ENCODE measurements at places on chromosomes 1 and 21.

GRCh38 chr1:75426688-75427087 is 184.2 kb downstream of the SLC44A5 start:
- no peak for DNase-seq

- DNase-seq, result no peak
Measured at GRCh38 chr1:50232336-50232735, 123.6 kb downstream of the ELAVL4 start.

DNA sequence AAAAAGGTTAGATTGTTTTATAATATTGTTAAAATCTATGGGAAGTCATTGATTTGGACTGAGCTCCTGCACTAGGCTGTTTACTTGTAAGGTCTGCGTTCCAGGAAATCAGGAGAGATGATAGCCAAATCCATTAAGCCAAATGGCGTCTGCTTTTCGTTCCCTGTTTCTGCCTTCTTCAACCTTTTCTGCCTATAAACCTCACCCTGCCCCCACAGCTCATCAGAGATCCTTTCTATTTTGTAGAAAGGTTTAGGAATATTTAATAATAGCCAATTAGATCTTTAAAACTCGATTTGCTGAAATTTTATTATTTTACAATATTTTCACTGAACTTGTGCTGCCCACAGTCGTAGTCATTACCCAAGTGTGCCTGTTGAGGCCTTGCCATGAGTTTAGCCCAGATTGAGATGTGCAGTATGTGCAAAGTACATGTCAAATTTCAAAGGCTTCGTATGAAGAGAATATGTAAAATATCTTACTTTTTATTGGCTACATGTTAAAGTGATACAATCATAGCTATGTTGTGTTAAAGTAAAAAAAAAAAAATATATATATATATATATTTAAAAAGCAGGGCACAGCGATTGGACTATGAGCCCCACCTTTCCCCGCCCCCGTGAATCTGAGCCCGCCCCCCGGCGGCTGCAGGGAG is 444 bp upstream of the IARS2 start:
- no peak for DNase-seq

DNA sequence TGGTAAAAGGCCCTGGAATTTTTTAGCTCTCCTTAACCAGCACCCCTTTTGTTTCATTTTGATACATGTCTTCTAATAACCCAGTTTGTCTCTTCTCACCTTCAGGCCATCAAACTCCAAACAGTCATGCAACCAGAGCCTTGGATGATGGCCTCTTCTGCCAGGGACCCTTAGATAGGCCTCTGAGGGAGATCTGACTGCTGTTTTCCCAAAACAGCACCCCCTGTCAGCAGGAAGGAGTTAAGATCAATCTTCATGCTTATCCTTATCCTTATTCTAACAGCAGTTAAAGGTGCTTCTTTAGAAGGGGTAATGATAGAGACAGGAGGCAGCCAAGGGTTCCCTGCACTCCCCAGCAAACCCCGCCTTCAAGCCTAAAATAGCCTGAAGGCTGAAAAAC is 49.5 kb upstream of the VANGL1 start:
- no peak for DNase-seq

DNA sequence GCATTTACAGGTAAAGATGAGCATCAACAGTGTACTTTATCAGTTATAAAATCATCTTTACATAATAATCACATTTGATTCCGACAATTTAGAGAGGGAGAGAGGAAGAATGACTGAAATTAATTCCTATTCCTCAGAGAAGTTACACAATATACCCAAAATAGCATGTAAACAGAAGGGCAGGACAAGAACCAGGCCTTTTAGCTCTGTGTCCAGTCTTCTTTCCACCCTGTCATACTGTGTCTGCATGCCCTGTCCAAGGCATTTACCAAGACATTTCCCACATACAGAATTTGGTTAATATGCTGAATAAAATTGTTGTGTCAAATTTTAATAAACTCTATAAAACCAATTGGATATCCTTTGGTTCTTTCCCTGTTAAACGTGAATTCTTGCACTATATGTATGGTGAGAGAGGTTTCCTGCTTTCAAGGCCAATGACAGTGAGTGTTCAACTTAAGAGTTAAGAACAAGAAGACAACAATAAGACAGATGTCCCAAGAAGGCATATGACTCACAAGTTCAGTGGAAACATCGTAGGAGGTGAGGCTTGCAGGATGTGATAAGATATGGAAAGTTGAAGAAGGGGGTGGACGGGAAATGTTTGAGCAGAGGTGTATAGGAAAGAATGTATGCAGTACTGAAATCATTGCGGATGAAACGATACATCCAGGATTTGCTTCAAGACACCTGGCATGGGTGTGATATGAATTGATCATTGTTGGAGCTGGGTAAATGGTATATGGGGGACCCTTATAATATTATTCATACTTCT is 20.8 kb downstream of the LRRC8B start:
- DNase-seq, result no peak

DNA sequence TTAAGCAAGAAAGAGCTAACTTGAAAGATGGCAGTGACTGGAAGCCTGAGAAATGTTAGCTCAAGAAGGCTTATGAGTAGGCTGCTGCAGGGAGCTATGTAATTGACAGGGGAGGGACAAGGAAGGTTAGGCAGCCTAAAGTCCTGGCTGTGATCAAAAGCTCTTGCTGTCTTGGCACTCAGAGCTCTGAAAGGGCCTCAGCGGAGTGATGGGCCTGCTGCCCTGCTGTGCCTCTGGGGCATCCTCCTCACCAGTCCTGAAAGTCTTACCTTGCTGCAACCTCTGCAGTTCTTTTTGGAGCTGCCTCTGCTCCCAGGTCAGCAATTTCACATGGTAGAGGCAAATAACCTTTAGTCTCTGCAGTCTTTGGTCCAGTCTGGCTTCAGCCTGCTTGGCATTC is 1.8 kb downstream of the CCDC190 start:
- DNase-seq, result no peak

DNA sequence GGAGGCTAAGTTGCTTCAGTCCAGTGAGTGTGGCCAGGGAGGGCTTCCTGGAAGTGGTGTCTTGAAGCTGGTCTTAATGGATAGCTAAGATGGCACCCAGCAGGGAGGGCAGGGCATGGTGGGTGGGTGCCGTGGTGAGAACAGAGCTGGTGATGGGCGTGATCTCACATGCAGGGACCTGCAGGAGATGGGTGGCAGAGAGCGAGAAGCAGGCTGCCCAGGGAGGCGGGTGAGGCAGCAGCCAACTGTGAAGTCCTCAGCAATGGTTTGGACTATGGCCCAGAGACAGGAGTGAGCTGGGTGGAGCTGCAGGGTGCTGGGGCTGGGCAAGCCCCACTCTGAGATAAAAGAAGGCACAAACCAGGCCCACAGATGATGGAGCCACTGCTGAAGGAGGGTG is 50.7 kb downstream of the UMODL1 start:
- no peak for DNase-seq

Data from activated B cell treated with CpG ODN at 0.5 μM for 24 hours (primary cell).